Heart left ventricle (tissue), 16 donors: ENCODE measurements at places on chromosomes 5 and 9. TPM values are rescaled to one million over a fixed set of nuclear protein-coding genes. Genes with fewer than 3 reads are reported as not detected.

The C5orf52 gene
- total RNA-seq: not detected

DNA sequence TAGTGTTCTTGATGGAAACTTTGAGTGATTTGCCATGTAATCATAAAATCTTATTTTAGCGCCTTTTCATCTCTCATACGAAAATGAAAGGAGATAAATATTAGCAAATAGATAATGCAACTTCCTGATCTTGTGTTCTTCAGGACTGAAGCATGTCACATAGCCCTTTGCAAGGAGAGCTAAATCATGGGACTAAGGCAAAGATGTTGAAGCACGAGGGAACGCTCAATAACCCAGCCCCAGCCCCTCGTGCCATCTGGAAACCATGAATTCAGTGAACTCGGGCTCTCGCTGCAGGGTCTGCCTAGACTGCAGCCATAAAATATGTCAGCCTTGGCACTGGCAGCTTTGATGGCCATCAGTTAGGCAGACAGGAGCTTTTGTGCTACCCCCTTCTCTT lies 58.2 kb downstream of the F2RL2 start:
- no peaks in the 10 kb centered on the region for H3K4me1 ChIP-seq
- H3K27me3 ChIP-seq: no peaks in the 10 kb centered on the region
- DNase-seq: no peak

- no peak for DNase-seq
- no peaks in the 10 kb centered on the region for H3K36me3 ChIP-seq
- no peak overlapping the region for H3K4me3 ChIP-seq
- no peaks in the 10 kb centered on the region for H3K27me3 ChIP-seq
- no peaks in the 10 kb centered on the region for H3K4me1 ChIP-seq
- H3K27ac ChIP-seq: no peak overlapping the region
Measured at GRCh38 chr5:75439276-75439675, 72.2 kb downstream of the CERT1 start.

- no peak for DNase-seq
- peaks cover 3% of the 10 kb centered on the region for H3K27me3 ChIP-seq
- H3K36me3 ChIP-seq: no peaks in the 10 kb centered on the region
- H3K4me3 ChIP-seq: no peak overlapping the region
- no peaks in the 10 kb centered on the region for H3K4me1 ChIP-seq
- H3K27ac ChIP-seq: no peak overlapping the region
Measured at GRCh38 chr5:175340180-175340579, 103.8 kb downstream of the DRD1 start.
